ENCODE measurements at places on chromosomes 1 and 21. TPM values are rescaled to one million over a fixed set of nuclear protein-coding genes. Genes with fewer than 3 reads are reported as not detected.

SIPA1L2 gene
- total RNA-seq: 1.3 TPM

NGF gene
- total RNA-seq: 10.1 TPM

VWA5B1 gene
- not detected for total RNA-seq

CRP gene
- total RNA-seq: not detected

RBM34 gene
- 70.7 TPM for total RNA-seq

TAS1R1 gene
- not detected for total RNA-seq

CASP9 gene
- total RNA-seq: 7.4 TPM

CYP4Z1 gene
- total RNA-seq: not detected

TRIM67 gene
- total RNA-seq: not detected

STPG1 gene
- total RNA-seq: 7.0 TPM

SLAMF1 gene
- total RNA-seq: not detected

RNU1-1 gene
- under 0.01 TPM for total RNA-seq

CRB1 gene
- 0.33 TPM for total RNA-seq

RGS8 gene
- total RNA-seq: under 0.01 TPM

MAB21L3 gene
- not detected for total RNA-seq

TMEM269 gene
- total RNA-seq: 0.15 TPM

NBPF20 gene
- 3.3 TPM for total RNA-seq

NUDT4B gene
- 8.3 TPM for total RNA-seq

SYT6 gene
- not detected for total RNA-seq

LRRC39 gene
- total RNA-seq: 0.33 TPM

KRTAP10-3 gene
- total RNA-seq: not detected

RAB25 gene
- total RNA-seq: not detected

C1orf210 gene
- total RNA-seq: not detected

OR2G3 gene
- 0.29 TPM for total RNA-seq

AMY2A gene
- not detected for total RNA-seq

PAPPA2 gene
- 2.2 TPM for total RNA-seq

SPRR1B gene
- not detected for total RNA-seq

PARK7 gene
- total RNA-seq: 185 TPM

TRNP1 gene
- total RNA-seq: 59.7 TPM

PTGER3 gene
- total RNA-seq: 3.9 TPM

VANGL2 gene
- under 0.01 TPM for total RNA-seq

Measured in smooth muscle cell of trachea (primary cell).